ENCODE measurements at places on chromosomes 13 and 19.
A peak's percentile ranks its signal among the peaks of the same experiment; 100 is the strongest.

DNA sequence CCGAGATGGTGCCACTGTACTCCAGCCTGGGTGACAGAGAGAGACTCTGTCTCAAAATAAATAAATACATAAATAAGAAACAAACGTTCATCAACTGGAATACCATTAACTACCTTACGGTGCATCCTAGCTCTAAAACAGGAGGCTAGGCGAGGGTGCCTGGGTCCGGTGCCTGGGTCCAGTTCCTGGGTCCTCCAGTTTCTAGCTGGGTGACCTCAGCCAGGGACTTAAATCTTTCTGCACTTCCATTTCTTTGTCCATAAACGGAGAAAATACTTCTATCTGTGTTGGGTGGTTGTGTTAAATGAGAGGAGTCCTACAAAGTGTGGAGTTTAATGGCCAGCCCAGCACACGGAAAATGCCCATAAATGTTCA is 34.0 kb downstream of the RFX2 start:
- DNase-seq, result no peak

DNA sequence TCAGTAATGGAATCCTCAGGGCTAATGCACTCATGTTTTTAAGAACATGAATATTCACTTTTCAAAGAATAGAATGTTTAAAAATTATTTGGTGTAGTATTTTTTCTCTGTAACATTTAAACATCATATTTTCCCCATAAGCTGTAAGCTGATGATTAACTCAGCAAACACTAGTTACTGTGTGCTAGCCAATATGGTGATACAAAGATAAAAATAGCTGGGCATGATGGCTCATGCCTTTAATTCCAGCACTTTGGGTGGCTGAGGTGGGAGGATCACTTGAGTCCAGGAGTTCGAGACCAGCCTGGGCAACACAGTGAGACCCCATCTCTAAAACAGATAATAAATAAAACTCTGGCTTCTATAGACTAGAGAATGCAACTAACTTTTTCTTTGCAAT is 13.2 kb downstream of the RNF17 start:
- no peak for DNase-seq

DNA sequence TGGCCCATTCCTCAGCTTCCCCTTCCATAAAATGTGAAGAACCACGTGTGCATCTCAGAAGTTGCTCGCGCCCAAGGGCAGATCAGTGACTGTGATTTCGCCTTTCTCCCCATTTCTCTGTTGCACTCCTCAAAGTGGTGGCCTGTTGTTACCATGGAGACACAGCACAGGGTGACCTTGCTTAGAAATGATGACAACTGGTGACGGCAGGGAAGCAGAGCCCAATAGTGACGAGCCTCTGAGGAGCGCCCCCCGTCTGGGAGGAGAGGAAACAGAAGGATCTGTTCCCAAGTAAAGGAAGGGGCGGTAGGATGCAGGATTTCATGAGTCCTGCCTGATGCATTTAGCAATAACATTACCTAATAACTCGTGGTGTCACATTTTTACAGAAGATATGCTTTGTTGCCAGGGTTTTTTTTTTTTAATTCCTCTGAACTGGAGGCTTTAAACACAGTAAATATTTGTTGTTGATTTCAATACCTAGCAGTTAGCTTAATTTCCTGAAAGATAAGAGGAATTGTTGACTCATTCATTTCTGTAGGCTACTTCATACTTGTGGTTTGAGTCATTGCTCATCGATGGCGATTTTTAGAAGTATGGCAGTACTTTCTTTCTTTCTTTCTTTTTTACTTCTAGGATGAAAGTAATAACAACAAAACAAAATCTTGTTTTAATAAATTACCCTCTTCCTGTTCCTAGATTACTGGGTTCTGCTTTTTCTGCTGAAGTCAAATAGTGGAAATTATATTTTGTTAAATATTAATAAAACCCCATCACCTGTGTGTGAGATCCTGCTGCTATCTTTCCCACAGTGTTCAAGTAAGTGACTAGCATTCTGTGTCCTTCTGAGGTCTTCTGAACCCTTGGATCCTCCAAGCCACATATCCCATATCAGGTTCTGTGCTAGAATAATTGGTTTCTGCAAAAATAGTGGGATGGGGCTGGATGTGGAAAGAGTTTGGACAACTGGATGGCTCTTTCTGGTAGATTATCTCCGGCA is 36.0 kb downstream of the MBNL2 start:
- peak; percentile 98 for DNase-seq

DNA sequence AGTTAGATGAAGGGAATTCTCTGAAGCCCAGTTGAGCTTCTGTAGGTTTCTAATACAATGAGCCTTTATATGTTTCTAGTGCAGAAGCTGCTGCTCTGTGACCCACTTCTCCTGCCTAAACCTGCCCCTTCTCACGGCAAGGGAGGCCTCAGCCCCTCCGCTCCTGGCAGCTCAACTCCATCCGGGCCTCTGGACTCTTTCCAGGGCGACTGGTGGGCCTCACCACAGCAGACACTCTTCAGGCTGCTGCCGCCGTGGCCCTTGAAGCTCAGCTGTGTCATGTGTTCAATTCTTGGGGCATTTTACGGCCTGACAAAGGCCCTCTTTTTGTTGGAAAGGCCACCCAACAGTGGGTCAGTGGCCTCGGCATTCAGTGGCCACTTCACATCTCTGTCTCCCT is 10.0 kb upstream of the C19orf33 start:
- no peak for DNase-seq
